Natural killer cell treated with Interleukin-12 subunit alpha and Interleukin-12 subunit beta and Interleukin-15 and Interleukin-18, amount 100 ng/mL, for 72 hours (primary cell): ENCODE measurements at places on chromosomes 16 and 17. TPM values are rescaled to one million over a fixed set of nuclear protein-coding genes. Genes with fewer than 3 reads are reported as not detected.

- no peak for DNase-seq
These were observed 34.2 kb upstream of the APPBP2 start for GRCh38 chr17:60559995-60560859.

- DNase-seq, result no peak
These were observed 150.0 kb downstream of the VPS53 start for GRCh38 chr17:564526-565065.

GRCh38 chr17:32917081-32917480 lies 10.9 kb upstream of the TMEM98 start:
- no peak for DNase-seq

DNA sequence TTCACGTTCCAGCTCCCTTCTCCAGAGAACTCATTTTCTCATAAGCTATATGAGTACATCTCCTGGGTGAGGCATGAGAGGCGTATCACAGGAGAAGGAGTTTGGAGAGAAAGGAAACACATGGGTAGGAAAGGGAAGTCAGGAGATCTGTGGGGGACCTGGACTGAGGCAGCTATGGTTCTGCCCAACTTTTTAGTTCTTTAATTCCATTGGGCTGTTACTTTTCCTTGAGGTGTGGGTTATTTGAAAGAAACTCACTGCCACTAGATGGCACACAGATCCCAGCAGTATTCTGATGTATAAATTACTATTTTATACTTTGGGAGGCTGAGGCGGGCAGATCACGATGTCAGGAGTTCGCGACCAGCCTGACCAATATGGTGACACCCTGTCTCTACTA lies 63.6 kb downstream of the NUP93 start:
- no peak for DNase-seq

DNA sequence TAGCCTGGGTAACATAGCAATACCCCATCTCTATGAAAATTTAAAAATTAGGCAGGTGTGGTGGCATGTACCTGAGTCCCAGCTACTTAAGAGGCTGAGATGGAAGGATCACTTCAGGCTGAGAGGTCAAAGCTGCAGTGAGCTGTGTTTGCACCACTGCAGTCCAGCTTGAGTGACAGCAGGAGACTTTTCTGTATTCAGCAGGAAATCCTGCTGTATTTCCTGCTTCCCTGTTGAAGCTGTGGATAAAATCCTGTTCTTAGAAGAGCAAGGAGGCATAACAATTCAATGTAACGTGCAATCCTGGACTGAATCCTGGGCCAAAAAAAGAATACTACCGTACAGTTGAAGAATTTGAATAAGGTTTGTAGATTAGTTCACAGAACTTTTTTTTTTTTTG lies 62.2 kb downstream of the FBXL20 start:
- DNase-seq, result no peak

- no peak for DNase-seq
These were observed 5.4 kb upstream of the RHOT1 start for GRCh38 chr17:32136856-32137255.

- DNase-seq, result peak; percentile 58
These were observed 19.3 kb downstream of the CD2BP2 start for GRCh38 chr16:30335598-30336474.

GRCh38 chr17:42660692-42661345 lies 1.7 kb downstream of the TUBG2 start:
- DNase-seq, result no peak

DNA sequence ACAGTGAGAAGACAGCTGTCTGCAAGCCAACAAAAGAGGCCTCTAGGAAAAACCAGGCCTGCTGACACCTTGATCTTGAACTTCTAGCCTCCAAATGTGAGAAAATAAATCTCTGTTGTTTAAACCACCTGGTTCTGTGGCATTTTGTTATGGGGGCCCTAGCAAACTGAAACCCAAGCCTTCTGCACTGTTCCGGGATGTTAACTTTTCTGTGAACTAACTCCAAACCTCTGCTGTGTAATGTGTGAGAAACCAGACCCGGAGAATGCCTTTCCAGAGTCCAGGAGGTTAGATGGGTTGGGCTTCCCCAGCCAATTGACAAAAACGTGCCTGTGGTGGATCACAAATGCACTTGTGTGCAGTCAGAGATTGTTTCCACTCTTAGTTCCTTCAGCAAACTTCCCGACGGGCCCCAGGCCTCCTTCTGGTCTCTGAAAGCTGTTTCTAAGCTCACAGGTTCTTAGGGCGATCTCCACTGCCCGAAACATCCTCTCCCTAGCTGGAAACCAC lies 13.6 kb upstream of the GGA2 start:
- no peak for DNase-seq

GRCh38 chr17:42312285-42313130 lies 24.2 kb downstream of the STAT5A start:
- peak; percentile 77 for DNase-seq

DNA sequence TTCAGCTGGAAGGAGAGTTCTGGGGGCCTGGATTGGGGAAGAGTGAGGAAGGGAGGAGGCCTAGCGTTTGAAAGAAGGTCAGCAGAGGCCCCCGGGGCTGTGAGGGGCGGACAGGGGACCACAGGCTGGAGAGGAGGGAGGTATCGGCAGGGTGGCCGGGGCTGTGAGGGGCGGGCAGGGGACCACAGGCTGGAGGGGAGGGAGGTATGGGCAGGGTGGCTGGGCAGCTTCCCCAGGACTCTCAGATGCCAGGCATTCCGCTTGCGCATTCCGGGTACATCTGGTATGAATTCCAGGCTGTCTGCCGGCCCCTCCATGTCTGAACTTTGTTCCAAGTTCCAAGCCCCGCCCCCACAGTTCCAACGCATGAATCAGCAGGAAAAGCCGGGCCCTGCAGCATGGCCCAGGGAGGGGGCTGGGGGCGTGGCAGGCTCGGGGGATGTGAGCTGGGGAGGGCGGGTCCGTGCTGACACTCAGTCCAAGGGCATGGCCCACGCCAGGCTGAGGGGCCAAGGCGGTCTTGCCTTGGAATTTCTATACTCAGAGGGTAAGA lies 4.3 kb upstream of the TLCD2 start:
- peak; percentile 65 for DNase-seq

Gene MT1F
- total RNA-seq, result 11.1 TPM

Gene HOXB13
- not detected for total RNA-seq

Gene KLHL36
- total RNA-seq, result 48.6 TPM

Gene RASL10B
- total RNA-seq, result not detected

Gene EFNB3
- total RNA-seq, result not detected

Gene TMEM98
- 0.76 TPM for total RNA-seq

Gene KRT39
- total RNA-seq, result not detected

Gene UTS2R
- not detected for total RNA-seq
